Activated T-helper 1 cell treated with Interleukin-2 at 50 U/mL for 16 hours (primary cell): ENCODE measurements at places on chromosomes 7 and 10.

- DNase-seq: no peak
Observed at GRCh38 chr7:22419488-22419887, 62.5 kb upstream of the RAPGEF5 start.

GRCh38 chr7:97017192-97018125 is 7.2 kb downstream of the DLX5 start:
- DNase-seq: no peak

DNA sequence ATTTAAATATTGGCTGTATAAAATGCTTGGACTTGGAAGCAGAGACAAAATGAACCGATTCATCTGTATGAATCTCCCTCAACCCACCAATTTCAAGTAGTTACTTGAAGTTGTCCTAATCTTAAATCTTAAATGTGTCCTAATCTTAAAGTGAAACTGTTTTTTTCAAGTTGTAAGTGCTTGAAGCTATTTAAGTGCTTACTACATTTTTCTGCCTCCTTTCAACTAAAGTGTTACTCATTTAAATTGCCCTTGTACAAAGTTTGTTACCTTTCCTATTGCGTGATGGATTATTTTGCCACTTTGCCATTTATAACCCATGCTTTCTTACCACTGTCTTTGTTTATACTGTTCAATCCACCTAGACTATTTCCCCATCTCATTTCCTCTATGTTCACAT is 2.8 kb downstream of the BCAP29 start:
- no peak for DNase-seq

- no peak for DNase-seq
Observed at GRCh38 chr10:70917226-70917625, 28.9 kb upstream of the PCBD1 start.

DNA sequence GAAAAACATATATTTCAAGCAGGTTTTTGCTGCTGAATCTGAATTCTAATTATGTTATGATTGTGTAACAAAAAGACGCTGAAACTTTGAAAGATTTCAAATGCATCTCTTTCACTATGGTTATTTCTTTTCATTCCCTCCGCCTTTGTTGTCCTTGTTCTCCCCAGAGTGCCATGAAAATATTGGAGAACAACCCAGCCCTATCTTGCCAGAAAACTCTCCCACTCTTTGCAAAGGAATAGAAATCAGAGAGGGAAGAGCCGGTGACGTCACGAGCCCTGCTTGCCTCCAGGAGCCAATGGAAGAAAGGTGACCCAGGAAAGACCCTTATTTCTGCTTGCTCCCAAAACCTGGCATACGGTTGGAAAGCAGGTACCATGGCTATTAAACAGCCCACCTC is 3.4 kb downstream of the GFRA1 start:
- DNase-seq: no peak

- no peak for DNase-seq
Observed at GRCh38 chr10:81215498-81215897, 659.5 kb upstream of the NRG3 start.

- no peak for DNase-seq
Observed at GRCh38 chr10:51718804-51719291, 19.5 kb upstream of the CSTF2T start.

GRCh38 chr7:42661312-42661711 is 250.6 kb downstream of the C7orf25 start:
- DNase-seq: no peak

DNA sequence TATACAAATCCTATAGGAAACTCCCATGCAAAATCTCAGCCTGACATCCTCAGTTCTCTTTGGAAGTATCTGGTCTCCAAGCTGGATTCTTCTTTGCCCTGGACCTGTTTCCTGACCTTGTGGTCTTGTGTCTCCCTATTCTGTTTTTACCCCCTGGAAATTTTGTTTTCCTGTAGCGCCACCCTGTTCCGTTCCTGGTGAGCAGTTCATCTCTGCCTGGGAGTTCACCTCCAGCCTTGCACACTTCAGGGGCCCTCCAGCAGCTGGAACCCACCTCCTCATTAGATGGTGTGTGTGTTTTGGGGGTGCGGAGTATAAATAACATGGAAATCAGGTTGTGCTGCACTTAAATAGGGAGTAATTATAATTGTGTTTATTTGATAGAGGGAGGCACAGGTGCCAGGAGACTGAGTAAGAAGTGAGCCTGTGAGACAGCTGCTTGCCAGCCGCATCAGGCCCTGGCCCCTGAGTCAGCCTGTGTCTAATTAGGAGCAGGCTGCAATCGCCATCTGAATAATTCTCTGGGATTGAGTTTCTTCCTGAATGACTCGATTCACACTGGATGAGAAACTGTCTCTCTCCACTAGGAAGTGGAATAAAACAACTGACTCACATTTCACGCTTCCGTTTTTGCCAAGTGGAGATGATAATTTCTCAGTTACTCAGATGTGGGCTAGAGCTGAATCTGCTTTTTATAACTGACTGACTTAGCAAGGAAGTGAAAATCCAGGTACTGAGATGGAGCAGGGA is 69.4 kb upstream of the HECTD2 start:
- DNase-seq: no peak

DNA sequence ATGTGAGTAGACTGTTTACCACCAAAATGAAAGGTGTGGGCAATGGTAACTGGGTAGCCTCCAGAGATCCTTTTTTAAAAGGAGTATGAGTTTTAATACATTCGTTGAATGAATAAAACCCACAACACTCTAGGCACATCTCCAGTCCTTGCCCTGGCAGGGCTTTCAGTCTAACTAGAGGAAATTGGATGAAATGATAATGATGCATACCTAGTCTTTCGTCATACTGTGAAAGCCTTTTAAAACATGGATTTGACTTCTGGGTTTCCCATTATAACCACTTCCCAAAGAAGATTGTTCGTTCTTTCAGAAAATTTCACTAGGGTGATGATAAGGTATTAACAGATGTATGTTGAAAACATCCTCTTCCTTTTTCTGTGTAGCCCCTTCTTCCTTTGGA is 110.8 kb downstream of the REEP3 start:
- DNase-seq: no peak

GRCh38 chr10:129305046-129305445 is 162.0 kb upstream of the MGMT start:
- no peak for DNase-seq

- DNase-seq: no peak
Observed at GRCh38 chr10:32237644-32238345, 109.2 kb downstream of the EPC1 start.

DNA sequence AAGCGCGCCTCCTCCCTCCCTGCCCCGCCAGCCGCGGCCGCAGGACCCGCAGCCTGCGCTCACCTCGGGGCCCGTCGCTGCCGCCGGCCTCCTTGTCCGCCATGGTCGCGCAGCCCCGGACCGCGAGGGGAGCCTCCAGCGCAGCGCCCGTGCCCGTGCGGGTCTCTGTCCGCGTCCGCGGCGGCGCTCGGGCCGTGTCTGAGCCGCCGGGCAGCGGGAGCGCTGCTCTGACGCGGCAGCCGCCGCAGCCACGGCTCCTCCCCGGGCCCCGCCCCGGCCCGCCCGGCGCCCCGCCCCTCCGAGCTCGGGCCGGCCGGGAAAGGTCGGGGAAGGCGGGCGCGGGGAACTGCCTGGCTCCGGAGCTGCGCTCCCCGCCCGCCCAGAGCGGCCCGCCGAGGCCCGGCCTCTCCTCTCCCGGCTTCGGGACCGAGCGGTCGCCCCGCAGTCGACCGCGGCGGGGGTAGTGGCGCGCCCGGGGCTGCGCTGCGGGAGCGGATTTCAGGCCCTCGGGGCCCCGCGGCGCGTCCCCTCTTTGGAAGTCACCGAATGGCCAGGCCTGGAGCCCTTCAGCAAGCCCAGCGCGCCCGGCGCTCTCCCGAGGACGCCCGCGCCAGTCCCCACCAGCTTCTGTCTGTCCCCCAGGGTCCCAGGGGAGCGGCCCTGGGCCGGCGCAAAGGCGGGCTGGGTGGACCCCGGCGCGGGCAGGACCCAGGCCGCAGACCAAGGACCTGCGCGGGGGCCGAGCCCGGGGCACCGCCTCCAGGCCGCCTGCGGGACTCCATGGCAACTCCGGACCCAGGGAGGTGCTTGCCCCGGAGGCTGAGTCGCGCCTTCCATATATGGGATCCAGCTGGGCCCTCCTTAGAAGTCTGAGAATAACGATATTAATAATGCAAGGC is at the start of gene HSPA12A:
Gene HSPA12A, minus strand, starts transcription at position 200 of the 899 bp plus-strand sequence. Its CDS starts 97 bp downstream, at position 103.
- peak; percentile 5 for DNase-seq

DNA sequence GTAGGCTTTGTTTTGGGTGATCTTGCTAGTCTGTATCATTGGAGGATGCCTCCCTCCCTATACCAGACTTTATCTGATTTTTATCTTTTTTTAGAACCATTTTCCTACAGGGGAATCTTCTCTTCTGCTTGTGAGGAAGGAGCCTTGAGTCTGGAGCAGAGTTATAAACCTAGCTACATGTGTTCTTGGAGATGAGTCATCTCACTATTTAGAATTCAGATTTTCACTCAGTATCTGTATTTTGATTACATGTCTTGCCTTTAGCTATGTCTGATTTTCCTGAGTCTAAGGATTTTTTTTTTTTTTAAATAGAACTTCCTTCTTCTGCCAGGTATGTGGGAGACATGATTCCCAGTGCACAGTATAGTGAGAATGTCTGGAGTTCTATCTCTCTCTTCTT is 211.6 kb upstream of the MBL2 start:
- no peak for DNase-seq

- no peak for DNase-seq
Observed at GRCh38 chr7:372546-372931, 82.6 kb downstream of the FOXL3 start.

- DNase-seq: no peak
Observed at GRCh38 chr7:128200376-128200775, 40.7 kb upstream of the LEP start.

- no peak for DNase-seq
Observed at GRCh38 chr7:121372376-121373010, 23.6 kb downstream of the FAM3C start.

- no peak for DNase-seq
Observed at GRCh38 chr7:7795630-7796121, 77.3 kb upstream of the RPA3 start.

DNA sequence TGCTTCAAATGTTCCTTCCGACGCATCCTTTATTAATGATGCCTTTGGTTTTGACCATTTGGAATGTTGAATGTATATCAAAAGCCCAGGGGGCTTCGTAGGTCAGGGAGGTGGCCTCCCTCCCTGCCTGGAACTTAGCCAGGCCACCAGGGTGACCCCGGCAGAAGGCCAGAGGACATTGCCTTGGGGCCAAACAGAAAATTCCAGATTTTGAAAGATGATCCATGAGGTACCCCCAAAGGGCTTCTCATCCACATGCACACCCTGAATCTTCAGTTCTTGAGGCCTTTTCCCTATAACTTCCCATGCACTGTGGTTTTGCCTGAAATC is 171.7 kb downstream of the ADAM12 start:
- no peak for DNase-seq

GRCh38 chr10:93752761-93753160 is 5.0 kb upstream of the LGI1 start:
- no peak for DNase-seq

- DNase-seq: no peak
Observed at GRCh38 chr7:55254242-55254595, 110.9 kb upstream of the LANCL2 start.

DNA sequence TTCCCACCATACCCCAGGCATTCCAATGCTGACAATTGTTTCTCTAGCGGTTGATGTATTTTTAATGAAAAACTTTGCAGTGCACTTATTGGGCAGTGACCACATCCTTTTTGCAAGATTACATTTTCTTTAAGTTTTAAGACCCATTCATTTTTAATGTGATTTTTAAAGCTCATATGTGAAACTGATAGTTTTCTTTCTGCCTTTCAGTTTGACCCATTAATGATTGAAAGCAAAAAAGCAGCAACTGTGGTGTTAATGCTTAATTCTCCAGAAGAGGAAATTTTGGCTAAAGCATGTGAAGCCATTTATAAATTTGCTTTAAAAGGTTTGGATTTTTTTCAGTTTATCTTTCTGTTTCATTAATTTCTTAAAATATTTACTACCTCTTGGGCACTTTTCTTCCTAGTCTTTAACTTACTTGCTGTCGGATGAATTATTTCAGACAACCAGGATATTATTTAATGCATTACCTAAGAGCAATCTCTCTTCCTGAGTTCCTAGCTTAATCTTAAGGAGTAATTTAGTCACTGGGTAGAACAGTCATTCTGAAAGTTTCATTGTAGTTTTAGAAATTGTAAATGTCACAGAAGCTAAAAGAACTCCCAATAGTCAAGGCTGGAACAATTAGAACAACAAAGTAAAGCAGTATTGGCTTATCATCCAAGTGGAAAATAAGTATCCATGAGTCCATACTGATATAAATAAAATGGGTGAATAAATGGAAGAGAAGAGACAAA is 18.3 kb downstream of the ARMC3 start:
- no peak for DNase-seq

- DNase-seq: no peak
Observed at GRCh38 chr7:16636555-16637101, 8.9 kb downstream of the ANKMY2 start.

- no peak for DNase-seq
Observed at GRCh38 chr10:351770-352334, 216.6 kb downstream of the ZMYND11 start.

DNA sequence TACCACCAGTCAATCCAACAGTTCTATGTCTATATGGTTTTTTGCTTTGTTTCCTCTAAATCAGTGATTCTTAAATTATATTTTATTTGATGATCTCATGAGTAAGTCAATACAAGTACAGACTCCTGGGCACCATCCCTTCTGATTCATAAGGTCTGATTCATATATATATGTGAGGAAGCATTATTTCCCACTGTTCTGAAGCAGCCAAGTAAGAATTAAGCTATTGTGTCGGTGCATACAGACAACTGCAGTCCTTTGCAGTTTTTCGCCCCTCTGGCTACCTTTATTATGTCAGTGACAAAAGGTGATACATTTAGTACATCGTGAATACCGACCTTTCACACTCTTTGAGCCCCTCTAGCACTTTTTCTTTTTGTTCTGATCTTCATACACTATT is 1079.6 kb upstream of the C7orf33 start:
- no peak for DNase-seq

DNA sequence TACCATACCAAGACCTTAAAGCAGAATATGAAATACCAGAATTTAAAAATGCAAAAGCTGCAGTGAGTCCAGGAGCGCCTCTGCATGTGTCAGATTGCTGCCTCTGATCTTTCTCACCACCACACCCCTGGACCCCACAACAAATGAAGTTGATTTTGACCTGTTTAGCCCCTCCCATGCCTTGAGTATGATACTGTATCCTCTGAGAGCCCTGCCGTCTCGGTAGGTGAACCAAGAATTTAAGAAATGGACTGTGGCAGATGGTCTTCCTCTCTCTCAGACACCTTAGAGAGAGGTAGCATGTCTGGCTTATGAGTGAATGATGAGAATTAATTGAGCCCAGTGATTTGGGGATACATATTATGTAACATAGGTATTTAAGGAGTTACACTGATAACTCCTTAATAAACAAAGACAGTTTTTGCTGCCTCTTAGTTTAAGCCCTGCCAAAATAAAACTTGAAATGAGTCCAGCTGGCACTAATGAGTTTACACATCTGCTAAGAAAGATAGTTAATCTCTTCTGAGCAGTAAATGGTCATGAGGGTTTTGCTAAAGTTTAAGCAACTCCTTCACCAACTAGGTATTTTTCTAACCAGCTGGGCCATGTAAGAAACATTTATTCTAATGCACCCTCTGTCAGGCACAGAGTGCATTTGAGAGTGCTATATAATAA is 4.5 kb upstream of the TFPI2 start:
- no peak for DNase-seq
